ENCODE measurements at places on chromosomes 2 and 18. TPM values are rescaled to one million over a fixed set of nuclear protein-coding genes. Genes with fewer than 3 reads are reported as not detected.
A peak's percentile ranks its signal among the peaks of the same experiment; 100 is the strongest.

- no peak overlapping the region for H3K27ac ChIP-seq
- DNase-seq = no peak
- no peaks in the 10 kb centered on the region for H3K36me3 ChIP-seq
- H3K4me3 ChIP-seq = no peak overlapping the region
These were observed 184.2 kb upstream of the NXPH2 start for GRCh38 chr2:138964418-138964817.

DNA sequence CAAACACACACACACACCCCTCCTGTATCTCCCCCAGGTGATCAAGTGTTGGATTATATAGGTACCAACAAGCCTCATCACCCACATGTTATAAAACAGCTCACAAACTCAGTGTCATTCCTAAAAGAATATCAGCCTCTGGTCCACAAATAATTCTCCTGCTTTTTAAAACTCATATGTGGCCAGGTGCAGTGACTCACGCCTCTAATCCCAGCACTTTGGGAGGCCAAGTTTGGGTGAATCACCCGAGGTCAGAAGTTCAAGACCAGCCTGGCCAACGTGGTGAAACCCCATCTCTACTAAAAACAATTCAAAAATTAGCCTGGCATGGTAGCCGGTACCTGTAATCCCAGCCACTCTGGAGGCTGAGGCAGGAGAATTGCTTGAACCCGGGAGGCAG lies 87.8 kb downstream of the LRATD1 start:
- no peak for DNase-seq
- H3K4me1 ChIP-seq = no peaks in the 10 kb centered on the region

DNA sequence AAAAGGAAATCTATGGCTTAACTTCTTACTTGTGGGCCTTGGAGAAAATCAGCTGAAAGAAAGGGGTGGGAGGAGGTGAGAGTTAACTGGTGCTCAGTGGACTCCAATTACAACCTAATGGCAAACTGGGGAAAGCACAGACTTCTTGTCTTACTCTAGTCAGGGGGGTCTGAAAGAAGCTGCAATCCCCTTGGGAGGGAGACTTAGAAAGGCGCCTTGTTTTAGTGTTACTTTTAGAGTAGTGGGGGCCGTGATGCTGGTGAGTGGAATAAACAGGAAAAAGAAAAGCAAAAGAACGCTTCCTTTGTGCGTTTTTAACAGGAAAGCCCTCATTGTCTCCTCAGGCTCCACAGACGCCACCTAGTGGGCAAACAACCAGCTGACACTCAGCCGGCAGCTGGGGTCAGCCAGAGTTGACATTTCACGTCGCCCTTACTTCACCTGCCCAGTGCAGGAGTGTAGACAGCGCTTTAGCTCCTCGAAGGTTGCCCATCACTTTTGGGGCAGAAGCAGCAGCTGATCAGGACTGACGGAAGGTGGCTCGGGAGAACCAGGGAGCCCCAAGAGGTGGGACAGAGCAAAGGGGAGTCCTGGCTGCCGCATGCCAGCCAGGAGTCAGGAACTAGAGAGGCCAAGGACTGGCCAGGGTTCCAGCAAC lies 55.9 kb upstream of the GORASP2 start:
- no peaks in the 10 kb centered on the region for H3K27me3 ChIP-seq
- H3K4me1 ChIP-seq = peaks cover 7% of the 10 kb centered on the region
- no peak overlapping the region for H3K27ac ChIP-seq

DNA sequence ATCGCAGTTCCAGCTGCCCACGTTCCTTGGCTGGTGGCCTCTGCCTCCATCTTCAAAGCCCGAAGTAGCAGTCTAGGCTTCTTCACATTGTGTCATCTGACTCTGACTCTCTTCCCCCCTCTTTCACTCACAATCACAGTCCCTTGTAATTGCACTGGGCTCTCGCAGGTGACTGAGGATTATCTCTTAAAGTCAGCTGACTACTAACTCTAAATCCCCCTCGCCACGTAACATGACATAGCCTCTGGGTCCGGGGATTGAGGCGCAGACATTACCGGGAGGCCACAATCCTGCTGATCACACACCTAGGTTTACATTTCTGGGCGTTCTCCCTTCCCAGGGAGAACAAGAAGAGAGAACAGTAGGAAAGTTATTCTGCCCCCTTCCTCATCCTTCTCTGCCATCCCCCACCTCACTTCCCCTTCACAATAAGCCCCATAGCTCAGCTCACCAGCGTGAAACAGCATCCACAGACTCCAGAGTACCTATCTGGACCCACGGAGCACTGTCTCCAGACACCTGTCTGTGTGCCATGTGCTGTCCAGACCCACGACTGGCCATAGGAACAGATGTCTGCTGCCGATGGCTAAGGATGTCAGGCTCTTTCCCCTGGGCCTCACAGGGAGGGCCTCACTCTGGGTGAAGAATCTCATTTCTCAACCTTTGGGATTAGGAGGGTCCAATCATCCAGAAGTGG lies 64.3 kb upstream of the FZD7 start:
- H3K36me3 ChIP-seq = no peaks in the 10 kb centered on the region
- DNase-seq = no peak
- peaks cover 58% of the 10 kb centered on the region for H3K4me1 ChIP-seq
- H3K27me3 ChIP-seq = no peaks in the 10 kb centered on the region
- H3K27ac ChIP-seq = no peak overlapping the region

- H3K4me1 ChIP-seq = peaks cover 4% of the 10 kb centered on the region
- H3K27me3 ChIP-seq = no peaks in the 10 kb centered on the region
- peak; percentile 17 for DNase-seq
- H3K36me3 ChIP-seq = no peaks in the 10 kb centered on the region
These were observed 18.0 kb downstream of the CYP27A1 start for GRCh38 chr2:218799990-218800389.

GRCh38 chr2:65175894-65176530 lies 46.1 kb upstream of the RAB1A start:
- DNase-seq = no peak
- no peaks in the 10 kb centered on the region for H3K36me3 ChIP-seq
- H3K27me3 ChIP-seq = no peaks in the 10 kb centered on the region
- no peaks in the 10 kb centered on the region for H3K4me1 ChIP-seq
- H3K27ac ChIP-seq = no peak overlapping the region

DNA sequence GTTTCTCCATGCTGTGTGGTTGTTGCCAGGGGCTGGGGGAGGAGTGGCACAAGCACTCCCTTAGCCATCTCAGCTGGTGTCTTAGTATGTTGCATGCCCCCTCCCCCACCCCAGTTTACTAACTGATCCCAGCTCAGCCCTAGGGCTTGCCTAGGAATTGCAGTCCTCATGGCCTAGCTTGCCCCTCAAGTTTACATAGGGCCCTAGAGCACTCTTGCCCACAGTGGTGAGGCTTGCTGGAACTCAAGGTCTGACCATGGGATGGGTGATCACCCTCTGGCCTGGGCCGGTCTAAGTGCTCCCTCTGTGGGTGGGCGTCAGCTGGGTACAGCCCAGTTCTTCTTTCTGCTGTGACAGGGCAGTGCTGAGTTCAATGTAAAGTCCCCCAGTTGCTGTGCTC lies 156.1 kb upstream of the PIEZO2 start:
- H3K27me3 ChIP-seq = no peaks in the 10 kb centered on the region
- DNase-seq = no peak
- no peak overlapping the region for H3K4me3 ChIP-seq
- H3K36me3 ChIP-seq = no peaks in the 10 kb centered on the region
- H3K27ac ChIP-seq = no peak overlapping the region

DNA sequence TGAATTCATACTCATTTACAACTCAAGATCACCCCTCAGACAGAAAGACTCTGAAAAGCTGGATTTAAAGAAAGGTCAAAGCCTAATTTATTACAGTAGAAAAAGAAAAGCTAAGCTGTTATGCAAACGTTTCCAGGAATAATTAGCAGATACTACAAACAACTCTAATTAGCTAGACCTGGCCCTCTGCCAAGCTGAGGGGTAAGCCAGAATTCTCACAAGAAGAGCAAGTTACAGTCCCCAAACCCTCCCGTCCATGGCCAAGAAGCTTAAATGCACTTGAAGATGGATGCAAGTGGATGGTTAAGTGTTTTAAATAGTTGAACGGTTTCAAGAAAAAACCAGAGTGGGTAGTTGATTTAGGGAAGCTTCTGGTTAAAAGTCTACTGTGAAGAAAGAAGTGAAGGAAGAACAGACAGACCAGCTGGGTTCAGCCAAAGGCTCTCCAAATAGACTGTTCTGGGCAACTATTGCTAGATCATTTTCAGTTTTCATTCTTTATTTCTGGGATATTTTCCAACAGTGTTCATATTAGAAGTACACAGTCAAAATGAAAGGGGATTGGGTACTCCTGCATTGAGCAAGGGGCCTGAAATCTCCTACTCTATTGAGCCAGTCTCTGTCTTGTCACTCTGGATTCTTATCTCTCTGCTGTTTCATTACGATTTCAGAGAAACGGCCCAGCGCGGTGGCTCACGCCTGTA lies 4.8 kb downstream of the LMAN2L start:
- H3K4me1 ChIP-seq = peaks cover 5% of the 10 kb centered on the region
- H3K36me3 ChIP-seq = peaks cover 7% of the 10 kb centered on the region
- H3K4me3 ChIP-seq = no peak overlapping the region
- no peak for DNase-seq
- H3K27me3 ChIP-seq = no peaks in the 10 kb centered on the region

DNA sequence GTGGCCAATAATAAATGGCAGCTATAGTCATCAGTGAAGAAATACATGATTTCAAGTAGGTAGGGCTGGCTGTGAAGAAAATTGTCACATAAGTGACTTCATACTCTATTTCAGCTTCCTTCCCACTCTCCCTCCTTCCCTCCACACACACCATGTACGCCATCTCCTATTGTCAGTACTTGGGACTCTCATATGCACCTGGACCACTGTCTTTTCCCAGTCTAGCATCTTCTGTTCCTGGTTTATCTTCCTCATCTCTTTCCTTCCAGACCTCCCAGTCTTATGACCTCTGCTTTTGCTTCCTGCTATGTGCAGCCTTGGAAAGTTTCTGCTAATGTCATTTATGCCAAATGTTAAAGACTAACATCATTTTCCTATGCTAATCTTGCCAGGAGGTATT lies 35.0 kb downstream of the HNMT start:
- H3K36me3 ChIP-seq = no peaks in the 10 kb centered on the region
- H3K27ac ChIP-seq = no peak overlapping the region
- no peak overlapping the region for H3K4me3 ChIP-seq
- DNase-seq = no peak
- no peaks in the 10 kb centered on the region for H3K27me3 ChIP-seq

GRCh38 chr2:234249873-234250272 lies 199.4 kb downstream of the SPP2 start:
- DNase-seq = peak; percentile 11
- H3K27ac ChIP-seq = no peak overlapping the region
- H3K36me3 ChIP-seq = no peaks in the 10 kb centered on the region
- H3K4me1 ChIP-seq = peaks cover 7% of the 10 kb centered on the region

- H3K36me3 ChIP-seq = no peaks in the 10 kb centered on the region
- H3K27ac ChIP-seq = no peak overlapping the region
- H3K4me1 ChIP-seq = no peaks in the 10 kb centered on the region
- no peak overlapping the region for H3K4me3 ChIP-seq
These were observed 87.3 kb upstream of the TLK1 start for GRCh38 chr2:171247741-171248662.

- no peaks in the 10 kb centered on the region for H3K27me3 ChIP-seq
- no peaks in the 10 kb centered on the region for H3K36me3 ChIP-seq
- H3K4me3 ChIP-seq = no peak overlapping the region
- no peak for DNase-seq
- no peaks in the 10 kb centered on the region for H3K4me1 ChIP-seq
These were observed 371.3 kb upstream of the TNP1 start for GRCh38 chr2:217231212-217231611.

GRCh38 chr2:176934131-176934530 lies 278.5 kb upstream of the HNRNPA3 start:
- H3K4me1 ChIP-seq = no peaks in the 10 kb centered on the region
- DNase-seq = no peak
- no peak overlapping the region for H3K4me3 ChIP-seq
- H3K36me3 ChIP-seq = no peaks in the 10 kb centered on the region
- H3K27me3 ChIP-seq = no peaks in the 10 kb centered on the region

Gene CD8B2
- not detected for total RNA-seq

Gene SERPINB12
- total RNA-seq = not detected

Gene STK11IP
- total RNA-seq = 22.7 TPM

Gene PIEZO2
- total RNA-seq = 4.2 TPM

Measured in neural progenitor cell (in vitro differentiated cells).